LNCaP clone FGC (cell line): ENCODE measurements at places on chromosomes 5 and 9.

DNA sequence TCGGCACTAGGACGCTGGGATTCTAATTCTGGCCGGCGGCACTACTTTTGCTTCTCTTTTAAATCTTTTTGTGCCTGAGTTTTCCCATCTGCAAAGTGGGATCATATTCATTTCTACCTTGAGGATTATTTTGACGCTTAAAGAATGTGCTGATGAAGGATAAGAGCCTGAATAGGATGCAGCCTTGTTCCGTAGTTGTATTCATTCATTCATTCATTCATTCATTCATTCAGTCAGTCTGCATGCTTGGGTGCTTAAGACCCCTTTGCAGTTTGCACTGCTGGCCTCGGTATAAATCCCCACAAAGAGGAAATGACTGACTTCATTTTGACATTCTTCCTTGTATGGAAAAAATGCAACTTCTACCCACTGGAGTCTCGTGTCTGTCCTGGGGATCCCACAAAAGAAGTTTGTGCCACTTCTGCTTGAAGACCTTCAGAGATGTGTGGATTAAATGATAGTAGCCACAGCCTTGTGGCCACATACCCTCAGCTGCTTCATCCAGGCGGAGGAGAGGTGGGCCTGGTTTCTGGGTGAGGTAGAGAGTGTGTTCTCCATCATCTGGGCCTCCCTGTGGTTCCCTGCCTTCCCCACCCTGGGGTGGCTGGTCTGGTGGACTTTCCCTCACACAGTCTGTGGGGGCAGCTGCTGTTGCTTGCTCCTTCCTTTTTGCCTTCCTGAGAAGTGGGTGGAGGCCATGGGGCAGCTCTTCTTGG, 62.6 kb downstream of the PPARGC1B start:
- DNase-seq, result no peak

GRCh38 chr5:17412760-17413671, 85.0 kb upstream of the TAF11L2 start:
- no peak for DNase-seq

DNA sequence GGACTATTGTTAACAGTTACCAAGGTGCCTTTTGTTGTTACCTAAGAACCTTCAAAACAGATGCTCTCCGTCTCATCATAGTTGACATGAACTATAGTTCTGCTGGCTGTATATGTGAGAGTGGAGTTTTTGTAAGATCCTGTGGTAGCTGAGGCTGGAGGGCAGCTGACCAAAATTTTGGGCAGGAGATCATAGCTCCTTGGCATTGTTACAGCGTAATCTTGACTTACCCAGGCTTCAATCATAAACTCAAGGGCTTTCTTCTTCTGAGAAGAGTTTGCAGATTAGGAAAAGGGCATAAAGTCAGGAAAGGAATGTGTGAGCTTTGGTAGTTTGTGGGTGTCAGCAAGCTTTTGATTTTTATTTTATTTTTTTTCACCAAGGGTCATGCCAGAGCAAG, 34.5 kb downstream of the RCL1 start:
- no peak for DNase-seq

- no peak for DNase-seq
Measured at GRCh38 chr5:141637123-141637766, 448 bp downstream of the RELL2 start.

DNA sequence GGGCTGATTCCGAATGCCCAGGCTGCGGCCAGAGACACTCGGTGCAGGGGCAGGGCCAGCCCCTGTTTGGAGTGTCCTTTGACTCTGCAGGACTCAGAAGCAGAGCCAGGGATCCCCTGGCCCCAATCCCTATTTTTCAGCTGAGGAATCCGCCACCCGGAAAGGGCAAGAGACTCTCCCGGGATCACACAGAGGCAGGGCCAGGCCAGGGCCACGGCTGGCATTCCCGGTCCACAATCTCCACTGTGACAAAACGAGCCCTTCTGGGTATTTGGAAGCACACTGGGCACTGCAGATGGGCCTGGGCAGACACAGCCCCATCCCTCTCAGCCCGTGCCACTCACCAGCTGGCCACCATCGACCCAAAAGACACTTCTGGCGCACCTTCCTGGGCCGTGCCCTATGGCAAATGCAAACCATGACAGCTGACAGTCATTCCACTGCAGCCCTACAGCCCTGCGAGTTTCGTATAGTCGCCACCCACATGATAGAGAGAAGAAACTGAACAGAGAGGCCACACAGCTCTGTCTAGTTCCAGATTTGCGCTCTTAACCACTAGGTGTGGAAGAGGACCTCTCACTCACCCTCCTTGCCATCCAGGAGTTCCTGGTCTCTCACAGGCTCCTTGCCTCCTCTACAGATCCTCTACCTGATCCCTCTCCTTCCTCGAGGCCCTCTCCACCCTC, 13.3 kb downstream of the NR5A1 start:
- DNase-seq, result no peak

- no peak for DNase-seq
Measured at GRCh38 chr9:132011896-132012295, 67.8 kb downstream of the MED27 start.
